Tibial artery (tissue), 4 donors: ENCODE measurements at places on chromosomes 2 and 18.

DNA sequence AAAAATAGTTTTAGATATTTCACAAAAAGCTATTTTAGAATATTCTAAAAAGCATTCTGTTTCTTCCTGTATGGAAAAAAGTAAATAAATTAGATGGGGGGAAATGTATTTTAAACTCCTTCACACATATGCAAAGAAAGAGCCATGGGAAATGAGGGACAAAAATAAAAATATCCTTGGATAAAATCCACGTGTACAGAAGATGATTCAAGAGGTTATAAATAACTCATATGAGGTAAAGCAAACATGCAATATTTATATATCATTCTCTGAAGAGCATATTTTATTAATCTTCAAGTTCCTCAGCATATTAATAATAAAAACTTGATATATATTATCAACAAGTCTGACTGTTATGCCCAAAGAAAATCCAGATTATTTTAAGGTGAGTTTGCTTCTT lies 8.8 kb upstream of the GFPT1 start:
- no peak for DNase-seq

DNA sequence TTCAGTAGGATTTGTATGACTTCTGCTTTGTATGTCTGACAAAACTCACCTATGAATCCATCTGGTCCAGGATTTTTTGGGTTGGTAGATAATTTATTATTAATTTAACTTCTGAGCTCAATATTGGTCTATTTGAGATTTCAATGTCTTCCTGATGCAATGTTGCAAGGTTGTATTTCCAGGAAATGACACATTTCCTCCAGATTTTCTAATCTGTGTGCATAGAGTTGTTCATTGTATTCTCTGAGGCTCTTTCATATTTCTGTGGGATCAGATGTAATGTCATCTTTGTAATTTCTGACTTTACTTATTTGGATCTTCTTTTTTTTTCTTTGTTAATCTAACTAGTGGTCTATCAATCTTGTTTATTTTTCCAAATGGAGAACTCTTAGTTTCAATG lies 584.7 kb upstream of the SETBP1 start:
- no peak for DNase-seq

DNA sequence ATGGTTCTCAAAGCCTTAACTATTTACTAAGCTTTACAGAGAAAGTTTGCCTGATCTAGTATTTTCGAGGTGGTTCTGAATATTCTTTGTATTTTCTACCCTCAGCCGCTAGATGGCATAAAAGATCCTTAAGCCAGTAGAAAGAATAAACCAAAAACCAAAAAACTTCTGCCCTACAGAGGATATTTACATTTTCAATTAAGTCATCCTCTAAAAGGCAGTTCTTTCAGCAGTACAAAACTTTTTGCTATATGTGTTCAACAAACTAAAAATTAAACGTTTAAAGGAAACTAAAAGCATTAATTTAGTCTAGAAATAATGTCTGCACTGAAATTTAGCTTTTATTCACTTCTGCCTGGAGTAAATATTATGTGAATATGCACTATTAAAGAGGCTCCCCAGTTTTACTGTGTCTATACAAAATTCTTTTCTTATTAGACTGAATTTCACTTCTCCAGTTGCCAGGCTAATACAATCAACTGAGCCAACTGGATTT lies 297.5 kb downstream of the PIEZO2 start:
- DNase-seq, result no peak

DNA sequence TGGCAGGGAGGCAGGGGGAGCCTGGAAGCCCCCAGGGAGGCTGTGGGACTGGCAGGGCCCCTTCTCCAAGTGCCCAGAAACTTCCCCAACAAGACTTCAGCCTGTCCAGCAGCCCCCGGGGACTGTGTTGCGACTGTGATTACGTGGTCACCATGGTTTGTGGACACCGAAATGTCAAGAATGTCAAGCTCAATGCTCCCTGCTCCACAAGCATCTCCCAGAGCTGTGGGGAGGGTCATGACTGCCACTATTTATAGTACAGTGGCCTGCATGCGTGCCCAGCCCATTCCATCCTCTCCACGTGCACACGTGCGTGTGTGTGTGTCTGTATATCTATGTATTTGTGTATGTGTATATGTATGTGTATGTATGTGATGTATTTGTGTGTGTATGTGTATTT lies 93.8 kb upstream of the MBOAT2 start:
- no peak for DNase-seq

GRCh38 chr2:113157118-113157896 lies 16.5 kb upstream of the PSD4 start:
- DNase-seq, result no peak

- no peak for DNase-seq
These were observed 19.6 kb downstream of the B3GNT2 start for GRCh38 chr2:62215306-62216064.

DNA sequence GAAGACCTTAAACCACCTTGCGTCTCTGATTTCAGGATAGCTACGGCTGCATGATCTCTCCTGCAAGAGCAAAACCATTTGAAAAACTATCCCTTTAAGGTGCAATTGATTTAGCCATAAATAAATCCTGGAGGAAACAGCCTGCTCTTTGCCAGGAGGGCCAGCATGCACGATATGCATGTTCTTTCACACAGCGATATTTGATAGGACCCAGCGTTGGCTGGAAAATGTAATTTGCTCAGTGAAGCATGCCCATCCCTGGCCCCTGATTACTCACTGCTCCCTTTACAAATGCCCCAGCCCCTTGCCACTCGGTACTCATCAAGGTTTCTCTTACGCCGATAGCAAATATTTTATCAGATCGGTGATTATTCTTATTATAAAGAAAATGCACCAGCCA lies 315.4 kb downstream of the CDH2 start:
- DNase-seq, result no peak

DNA sequence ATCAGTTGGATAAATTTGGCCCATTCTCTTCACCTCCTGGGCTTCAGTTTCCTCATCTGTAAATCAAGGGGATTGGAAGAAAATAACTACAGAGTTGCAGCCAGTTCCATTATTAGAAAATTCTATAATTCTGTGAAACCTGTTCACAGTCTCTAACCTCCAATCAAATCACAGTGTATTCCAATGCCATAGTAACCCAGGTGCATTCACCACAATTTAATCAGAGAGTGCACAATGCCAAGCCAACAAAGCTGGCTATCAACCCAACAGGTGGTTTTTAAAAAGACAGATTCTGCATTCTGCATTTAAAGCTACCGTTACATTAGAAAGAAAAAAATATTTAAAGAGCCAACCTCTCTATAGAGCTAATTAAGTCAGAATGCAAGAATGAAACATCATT lies 308.6 kb downstream of the RNF144A start:
- DNase-seq, result no peak

DNA sequence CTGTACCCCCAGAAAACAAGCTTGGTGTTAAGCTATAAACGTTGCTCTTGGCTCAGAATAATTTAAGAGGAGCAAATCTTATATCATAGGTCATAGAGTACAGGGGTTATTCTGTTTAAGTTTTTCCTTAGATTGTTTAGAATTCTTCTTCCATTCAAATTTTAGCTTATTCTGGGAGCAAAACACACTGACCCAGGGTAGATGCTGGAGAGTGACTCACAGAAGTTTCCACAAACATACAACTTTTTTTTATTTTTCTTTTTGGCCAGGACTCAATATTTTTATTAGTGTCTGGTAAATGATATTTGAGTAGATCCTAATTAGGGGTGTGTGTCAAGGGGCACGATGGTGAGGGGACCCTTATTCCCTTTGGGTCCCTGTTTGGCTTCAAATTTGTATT lies 71.5 kb upstream of the PSME4 start:
- no peak for DNase-seq

DNA sequence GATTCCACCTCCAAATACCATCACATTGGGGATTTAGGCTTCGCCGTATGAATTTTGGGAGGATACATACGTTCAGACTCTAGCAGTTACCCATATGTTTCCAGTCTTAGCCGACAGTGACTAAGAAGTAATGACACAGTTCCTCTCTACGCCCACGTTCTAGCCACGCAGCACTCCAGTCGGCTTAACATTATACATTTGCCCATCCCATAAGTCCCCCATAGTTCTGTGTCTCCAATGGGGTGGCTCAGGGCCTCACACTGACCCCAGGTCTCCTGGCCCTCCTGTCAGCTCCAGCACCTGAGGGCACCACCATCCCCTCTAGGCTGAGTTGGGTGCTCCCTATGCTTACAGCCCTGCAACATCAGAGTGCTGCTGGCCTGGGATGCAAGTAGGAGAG lies 18.4 kb upstream of the CNDP2 start:
- no peak for DNase-seq

GRCh38 chr2:64661741-64662169 lies 8.0 kb upstream of the SERTAD2 start:
- no peak for DNase-seq

DNA sequence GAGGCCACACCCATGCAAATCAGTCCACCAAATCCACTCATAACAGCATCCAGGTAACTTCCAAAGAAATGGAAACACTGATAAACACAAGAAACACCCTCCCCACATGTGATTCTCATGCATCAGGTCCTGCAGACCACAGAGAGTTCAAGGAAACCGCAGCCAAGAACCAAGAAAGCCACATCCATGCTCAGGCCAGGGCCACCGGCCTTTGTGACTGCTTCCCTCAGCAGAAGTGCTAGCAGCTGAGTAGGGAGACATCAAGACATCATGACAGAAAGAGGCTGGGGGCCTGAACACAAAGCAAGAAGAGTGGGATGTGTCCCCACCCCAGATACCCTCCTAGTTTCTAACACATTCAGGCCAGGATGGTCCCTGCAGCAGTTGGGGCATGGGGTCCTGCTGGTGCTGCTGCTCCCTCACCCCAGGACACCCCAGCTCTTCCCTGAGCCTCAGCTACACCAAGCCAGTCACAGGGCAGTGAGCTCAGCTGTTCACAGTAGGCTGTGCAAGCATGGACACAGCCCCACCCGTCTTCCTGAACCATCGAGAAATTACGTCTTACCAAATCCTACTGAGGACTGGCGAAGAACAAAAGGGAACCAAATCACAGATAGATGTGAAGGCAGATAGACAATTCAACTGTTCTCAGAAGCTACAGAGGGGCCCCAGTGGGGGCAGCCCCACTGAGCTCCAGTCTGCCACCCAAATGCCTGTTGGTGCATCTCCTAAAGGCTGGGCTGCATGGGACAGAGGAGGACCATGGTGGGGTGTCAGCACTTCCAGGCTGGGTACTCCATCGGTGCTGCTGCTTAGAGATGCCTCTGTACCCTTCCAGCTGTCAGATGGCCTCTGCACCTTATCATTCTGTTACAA lies 60.9 kb downstream of the HDAC4 start:
- no peak for DNase-seq

- no peak for DNase-seq
These were observed 32.8 kb upstream of the TMEM178A start for GRCh38 chr2:39632876-39633275.

DNA sequence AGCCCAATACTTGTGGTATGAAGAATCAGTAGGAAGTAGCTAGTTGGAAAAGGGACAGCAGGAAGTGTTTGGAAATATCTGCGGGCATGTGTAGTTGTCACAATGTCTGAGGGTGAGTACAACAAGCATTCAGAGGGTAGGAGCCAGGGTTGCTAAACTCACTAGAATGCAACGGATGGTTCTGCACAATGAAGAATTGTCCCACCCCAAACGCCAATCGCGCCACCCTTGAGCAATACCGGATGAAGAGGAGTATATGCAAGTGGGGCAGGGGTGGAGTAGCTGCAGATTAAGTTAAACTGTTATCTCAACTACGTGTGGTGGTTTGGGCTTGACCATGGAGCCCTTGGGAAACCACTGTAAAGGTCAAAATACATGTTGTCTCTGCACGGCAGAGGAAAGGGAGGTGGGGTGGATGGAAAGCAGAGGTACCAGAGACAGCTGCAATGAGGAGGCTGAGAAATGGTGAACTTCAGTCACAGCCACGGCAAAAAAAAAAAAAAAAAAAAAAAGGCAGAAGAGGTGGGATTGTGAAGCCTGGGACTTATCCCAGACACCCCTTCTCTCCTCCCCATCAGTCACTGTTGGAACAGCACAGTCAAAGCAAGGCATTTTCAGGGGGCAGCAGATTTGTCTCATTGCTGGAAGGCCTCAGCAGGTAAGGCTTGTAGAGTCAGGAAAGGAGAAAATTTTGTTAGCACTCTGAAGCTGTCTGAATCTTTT lies 5.2 kb downstream of the CCL20 start:
- DNase-seq, result peak; percentile 74

DNA sequence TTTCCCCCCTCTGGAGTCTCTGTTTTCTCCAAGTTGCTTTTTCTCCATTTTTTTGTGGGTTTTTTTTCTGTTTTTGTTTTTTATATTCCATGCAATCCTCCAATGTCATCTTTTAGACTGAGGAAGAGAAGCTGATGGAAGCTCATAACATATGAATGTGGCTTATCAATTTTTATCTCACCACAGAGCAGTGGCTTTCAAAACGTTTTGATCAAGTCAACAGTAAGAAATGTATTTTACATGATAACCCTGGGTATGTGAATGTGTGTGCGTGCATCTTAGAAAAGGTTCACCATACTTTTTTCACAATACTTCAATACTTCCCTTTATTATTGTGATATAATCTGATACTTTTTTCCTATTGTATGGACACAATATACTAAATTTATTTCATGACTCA lies 64.6 kb upstream of the CDCA7 start:
- DNase-seq, result no peak

DNA sequence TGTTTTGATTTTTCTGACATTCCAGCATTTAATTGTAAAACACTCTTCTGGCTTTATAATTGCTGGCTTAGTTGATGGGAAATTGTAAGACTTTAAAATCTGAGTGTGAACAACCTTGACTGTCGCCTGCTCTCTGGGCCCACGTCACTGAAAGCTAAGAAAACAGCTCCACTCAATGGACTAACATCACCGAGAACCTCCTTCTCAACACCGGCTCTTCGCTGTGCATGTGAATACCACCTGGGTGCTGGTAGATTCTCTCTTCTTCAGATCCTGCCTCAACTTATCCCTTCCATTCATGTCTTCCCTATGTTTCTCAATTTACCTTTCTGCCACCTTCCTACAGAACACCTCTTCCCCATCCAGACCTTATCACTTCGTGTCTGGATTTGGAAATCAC lies 523.1 kb upstream of the ID2 start:
- no peak for DNase-seq

DNA sequence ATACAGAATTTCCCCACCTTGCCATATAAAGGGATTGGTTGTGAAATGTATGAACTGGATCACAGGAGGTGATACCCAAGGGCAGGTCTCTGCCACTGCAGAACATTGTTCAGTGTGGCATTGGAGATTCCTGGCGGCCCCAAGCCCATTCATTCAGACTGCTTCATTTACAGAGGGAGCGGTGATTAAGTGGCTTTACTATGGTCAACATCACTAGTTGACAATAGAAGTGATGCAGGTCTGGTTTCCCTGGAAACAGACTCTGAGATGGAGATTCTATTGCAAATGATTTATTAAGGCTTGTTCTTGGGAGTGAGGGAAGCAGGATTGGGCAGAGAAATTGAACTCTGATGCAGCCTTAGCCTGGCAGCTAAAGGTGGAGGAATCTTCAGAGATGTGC lies 62.4 kb downstream of the ZDBF2 start:
- DNase-seq, result no peak

DNA sequence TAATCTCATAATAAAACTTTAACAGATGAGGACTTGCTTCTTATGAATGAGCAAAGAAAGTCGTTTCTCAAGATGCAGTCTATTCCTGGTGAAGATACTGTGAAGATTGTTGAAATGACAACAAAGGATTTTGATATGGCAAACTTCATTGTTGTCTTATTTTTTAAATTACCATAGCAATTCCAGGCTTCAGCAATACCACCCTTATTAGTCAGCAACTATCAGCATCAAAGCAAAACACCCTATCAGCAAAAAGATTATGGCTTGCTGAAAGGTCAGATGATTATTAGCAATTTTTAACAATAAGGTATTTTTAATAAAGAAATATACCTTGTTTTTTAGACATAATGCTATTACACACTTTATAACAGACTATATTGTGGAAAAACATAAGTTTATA lies 88.3 kb downstream of the COL5A2 start:
- DNase-seq, result no peak

GRCh38 chr2:84417453-84418145 lies 41.5 kb downstream of the SUCLG1 start:
- no peak for DNase-seq
